ENCODE measurements at places on chromosomes 7 and 10. TPM values are rescaled to one million over a fixed set of nuclear protein-coding genes. Genes with fewer than 3 reads are reported as not detected.

The CD36 gene
- 152 TPM for total RNA-seq

The PPP2R2D gene
- total RNA-seq, result 23.7 TPM

The TAS2R4 gene
- 1.3 TPM for total RNA-seq

The COL1A2 gene
- 2,112 TPM for total RNA-seq

GRCh38 chr7:156475666-156476065 lies 164.9 kb upstream of the RNF32 start:
- peak; percentile 80 for DNase-seq

- DNase-seq, result no peak
Measured at GRCh38 chr10:130018265-130018664, 54.2 kb upstream of the EBF3 start.

GRCh38 chr7:153628825-153629224 lies 423.4 kb upstream of the DPP6 start:
- DNase-seq, result no peak

DNA sequence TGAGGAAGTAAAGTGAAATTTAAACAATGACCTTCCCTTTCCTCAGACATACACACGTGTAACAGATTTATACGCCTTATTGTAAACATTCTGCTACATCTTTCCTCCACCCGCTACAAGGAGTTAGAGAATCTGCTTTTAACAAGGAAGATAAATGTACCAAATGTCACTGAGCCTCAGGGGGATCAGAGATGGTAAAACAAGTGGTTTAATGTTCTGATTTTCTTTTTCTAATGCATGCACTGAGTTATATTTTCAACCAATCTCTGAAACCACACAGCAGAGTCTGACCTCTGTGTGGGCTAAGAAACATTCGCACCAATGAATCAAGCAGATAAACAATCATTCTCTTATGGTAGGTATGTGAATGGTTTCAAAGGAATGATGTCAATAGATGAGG lies 599.5 kb downstream of the ARL4A start:
- no peak for DNase-seq

DNA sequence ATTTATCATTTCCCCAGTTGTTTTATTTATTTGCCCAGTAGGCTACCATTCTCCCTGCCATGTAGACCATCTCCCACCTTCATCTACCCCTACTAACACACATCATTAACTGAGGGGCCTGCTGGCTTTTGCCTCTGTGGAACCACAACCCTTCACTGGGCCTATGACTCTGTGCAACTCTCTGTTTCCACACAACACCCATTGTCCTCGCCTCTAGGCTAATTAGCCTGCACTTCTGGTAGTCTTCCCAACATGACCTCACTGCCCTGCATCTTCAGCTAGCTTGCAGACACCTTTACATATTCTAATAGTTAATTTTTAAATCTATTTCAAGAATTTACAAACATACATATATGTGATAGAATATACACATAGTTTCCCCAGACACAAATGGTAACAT lies 7.5 kb downstream of the ANKIB1 start:
- no peak for DNase-seq

- DNase-seq, result peak; percentile 64
Measured at GRCh38 chr7:1938788-1939433, 268.8 kb downstream of the ELFN1 start.

DNA sequence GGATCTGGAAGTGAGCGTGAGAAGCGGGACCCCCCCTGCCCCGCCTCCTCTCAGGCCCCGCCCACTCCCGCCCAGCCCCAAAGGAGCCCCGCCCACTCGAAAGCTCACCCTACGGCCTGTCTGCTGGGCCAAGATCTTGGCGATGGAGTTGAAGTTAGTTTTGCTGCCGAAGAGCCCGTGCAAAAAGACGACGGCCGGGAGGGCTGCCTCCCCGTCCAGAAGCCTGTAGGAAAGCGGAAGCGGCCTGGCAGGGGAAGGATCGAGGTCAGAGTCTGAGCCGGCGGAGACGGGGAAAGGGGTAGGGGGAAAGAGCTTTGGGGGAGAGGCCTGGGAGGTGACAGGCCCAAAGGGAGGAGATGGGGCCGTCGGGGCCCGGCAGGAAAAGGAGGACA lies 386 bp downstream of the ABHD11 start:
- peak; percentile 85 for DNase-seq
